ENCODE measurements at places on chromosomes 3 and 15. TPM values are rescaled to one million over a fixed set of nuclear protein-coding genes. Genes with fewer than 3 reads are reported as not detected.

Gene TAGLN3
- 78.5 TPM for total RNA-seq

Gene HESX1
- 1.9 TPM for total RNA-seq

Gene NFKBIZ
- 18.6 TPM for total RNA-seq

Gene RTP1
- not detected for total RNA-seq

Gene NPAP1
- 0.27 TPM for total RNA-seq

Gene CCDC39
- 0.66 TPM for total RNA-seq

Gene PRSS50
- total RNA-seq: 1.2 TPM

Gene AP3B2
- total RNA-seq: 30.6 TPM

Gene DNASE1L3
- total RNA-seq: 3.5 TPM

Gene KIF7
- total RNA-seq: 15.8 TPM

Gene EPHB1
- 8.7 TPM for total RNA-seq

Gene CTXND1
- total RNA-seq: 0.88 TPM

Gene AMOTL2
- total RNA-seq: 228 TPM

Gene STRIT1
- total RNA-seq: not detected

Gene SLCO2A1
- total RNA-seq: 1.3 TPM

Gene LCTL
- total RNA-seq: 17.3 TPM

Gene TIGIT
- total RNA-seq: not detected

Gene HYAL1
- 1.1 TPM for total RNA-seq

Gene VPS39
- 80.4 TPM for total RNA-seq

Gene ATP2C1
- 128 TPM for total RNA-seq

Gene IFRD2
- 19.8 TPM for total RNA-seq

Gene FGF7
- total RNA-seq: 15.6 TPM

Gene CCDC54
- not detected for total RNA-seq

Gene TERC
- total RNA-seq: 215 TPM

Gene POPDC2
- total RNA-seq: 2.4 TPM

Gene UCN2
- total RNA-seq: 0.33 TPM

Gene GOLGA6B
- not detected for total RNA-seq

Gene GABRR3
- total RNA-seq: 25.8 TPM

Gene SPATA12
- total RNA-seq: not detected

Gene TLR9
- total RNA-seq: not detected

Gene SLITRK3
- total RNA-seq: 2.4 TPM

Gene ERICH6
- not detected for total RNA-seq

Gene NCK1
- total RNA-seq: 53.5 TPM

Gene EBLN2
- total RNA-seq: 15.2 TPM

Gene AMT
- 13.3 TPM for total RNA-seq

Gene ACKR4
- total RNA-seq: 6.6 TPM

Gene RETNLB
- not detected for total RNA-seq

Gene HTR3E
- total RNA-seq: not detected
